Renal cortical epithelial cell (primary cell): ENCODE measurements at places on chromosomes 2 and 18. TPM values are rescaled to one million over a fixed set of nuclear protein-coding genes. Genes with fewer than 3 reads are reported as not detected.

- DNase-seq, result no peak
Measured at GRCh38 chr2:222450021-222450420, 25.7 kb downstream of the SGPP2 start.

DNA sequence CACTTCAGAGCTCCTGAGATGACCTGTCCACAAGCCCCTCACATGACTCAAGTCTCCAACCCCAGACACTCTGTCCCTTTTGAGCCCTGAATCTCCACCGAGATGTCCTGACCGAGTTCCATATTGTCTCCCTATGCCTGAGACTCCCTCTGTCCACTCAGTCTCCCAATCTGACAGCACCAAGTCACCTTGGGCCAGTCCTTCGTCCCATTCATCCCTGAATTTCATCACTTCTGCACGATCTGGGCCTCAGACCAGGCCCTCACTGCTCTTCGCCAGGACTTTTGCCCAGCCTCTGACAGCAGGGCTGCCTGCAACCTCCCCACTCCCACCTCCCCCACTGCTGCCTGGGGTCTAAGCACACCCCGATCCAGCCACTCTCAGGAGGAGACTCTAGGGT is 4.3 kb upstream of the MOCOS start:
- no peak for DNase-seq

GATA6 gene
- total RNA-seq, result 0.35 and 0.45 TPM in 2 replicates

- DNase-seq, result no peak
Measured at GRCh38 chr2:236171680-236172254, 3.6 kb upstream of the GBX2 start.

TP53I3 gene
- 54.6 and 68.2 TPM in 2 replicates for total RNA-seq

TXNDC2 gene
- not detected in 2 replicates for total RNA-seq

- DNase-seq, result no peak
Measured at GRCh38 chr2:181456660-181457120, 496 bp upstream of the ITGA4 start.

RPRM gene
- 0.30 TPM in 1 of 2 replicates, not detected in the other for total RNA-seq

ASAP2 gene
- total RNA-seq, result 59.4 and 68.6 TPM in 2 replicates

DNA sequence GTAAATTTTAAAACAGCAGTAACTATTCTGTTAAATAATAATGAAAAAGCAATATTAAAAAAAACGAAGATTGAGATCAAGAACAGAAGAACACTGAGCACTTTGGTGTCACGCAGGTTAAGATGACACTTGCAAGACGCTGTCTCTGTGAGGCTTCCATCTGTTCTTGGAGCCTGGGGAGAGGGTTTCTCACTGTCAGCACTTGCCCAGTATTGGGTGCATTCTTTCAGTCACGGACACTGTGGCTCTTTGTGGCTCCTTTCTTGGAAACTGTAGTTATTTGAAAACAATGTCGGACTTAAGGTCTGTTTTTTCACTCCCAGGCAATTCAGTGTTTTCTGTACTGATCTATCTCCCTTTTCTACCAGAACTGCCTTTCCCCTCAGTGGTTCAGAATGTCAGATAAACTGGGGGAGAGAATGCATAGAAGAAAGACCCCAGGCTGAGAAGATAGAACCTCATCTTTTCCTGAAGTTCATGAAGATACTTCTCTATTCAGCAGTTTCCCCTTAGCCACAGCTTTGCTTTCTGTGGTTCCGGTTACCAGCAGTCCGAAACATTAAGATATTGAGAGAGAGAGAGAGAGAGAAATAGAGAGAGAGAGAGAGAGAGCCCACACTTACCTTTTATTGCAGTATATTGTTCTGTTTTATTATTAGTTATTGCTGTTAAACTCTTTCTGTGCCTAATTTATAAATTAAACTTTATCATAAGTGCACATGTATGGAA is 283.3 kb downstream of the DCDC2C start:
- DNase-seq, result no peak

DNA sequence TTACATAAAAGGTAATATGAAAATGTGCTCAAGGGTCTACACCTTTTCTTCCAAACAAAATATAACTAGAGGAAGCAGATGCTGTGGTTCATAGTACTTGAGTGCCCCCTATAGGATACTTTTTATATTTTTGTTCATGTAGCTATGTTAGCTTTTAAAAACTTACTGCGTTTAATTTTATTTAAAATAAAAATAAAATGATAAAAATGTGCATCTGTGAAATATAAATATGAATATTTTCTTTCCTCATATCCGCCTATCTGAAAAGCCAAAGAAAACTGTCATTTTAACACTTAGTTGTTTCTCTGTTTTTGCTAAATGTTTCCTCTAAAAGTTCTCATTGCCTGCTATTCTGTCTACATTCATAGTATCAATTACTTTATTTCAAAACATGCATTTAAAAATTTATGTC is 9.6 kb upstream of the LRP1B start:
- peak; percentile 38 for DNase-seq

DNA sequence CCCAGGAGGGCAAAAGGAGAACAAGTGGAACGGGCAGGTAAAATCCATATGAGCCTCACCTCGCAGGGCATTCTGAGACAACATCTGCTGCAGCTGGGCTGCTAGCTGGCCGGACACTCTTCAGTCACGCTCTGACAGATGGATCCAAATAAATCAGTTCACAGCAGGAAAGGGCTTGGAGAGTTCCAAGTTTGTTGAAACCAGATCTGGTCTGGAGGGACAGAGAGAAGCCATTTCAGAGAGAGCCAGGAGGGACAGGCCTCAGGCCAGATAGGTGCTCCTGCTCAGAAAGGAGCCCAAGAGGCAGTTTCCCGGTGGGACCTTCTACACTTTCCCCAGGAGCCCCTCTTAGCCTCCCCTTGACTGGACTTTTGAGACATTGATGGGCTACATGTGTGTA is 28.2 kb upstream of the TNP1 start:
- DNase-seq, result no peak

DNA sequence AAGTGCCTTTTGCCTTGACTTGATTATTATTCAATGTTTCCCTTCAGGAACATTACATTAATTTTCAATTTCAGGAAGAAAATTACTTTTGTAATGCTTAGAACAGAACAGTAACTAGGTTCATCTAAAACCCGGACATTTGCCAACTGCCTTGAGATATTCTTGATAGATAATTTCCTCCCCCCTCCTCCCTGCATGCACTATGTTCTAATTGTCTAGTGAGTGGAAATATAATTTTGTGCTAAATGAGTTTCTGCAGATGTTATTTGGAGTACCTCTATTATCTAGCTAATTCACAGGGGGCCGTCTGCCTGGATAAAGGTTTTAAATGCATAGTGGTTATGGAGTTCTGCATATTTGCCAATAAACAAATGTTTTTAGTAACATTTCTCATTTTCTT is 200.3 kb upstream of the SLC39A10 start:
- DNase-seq, result no peak

DNA sequence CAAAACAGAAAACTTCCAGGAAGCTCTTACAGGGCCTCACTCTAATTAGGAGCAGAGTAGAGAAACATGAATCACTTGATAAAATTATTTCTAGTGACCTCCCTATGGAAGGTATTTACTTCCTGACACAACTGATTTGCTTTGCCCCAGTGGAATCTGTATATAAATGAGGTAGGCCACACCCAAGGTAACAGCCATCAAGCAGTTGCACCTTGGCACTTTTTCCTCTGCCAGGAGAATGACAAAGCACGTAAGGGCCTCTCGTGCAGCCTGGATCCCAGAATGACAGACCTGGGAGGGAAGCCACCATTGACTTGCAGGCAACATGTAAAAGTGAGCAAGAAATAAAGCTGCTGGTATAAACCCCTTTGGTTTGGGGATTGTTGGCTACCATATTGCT is 620.0 kb upstream of the SLC39A10 start:
- peak; percentile 9 for DNase-seq

- DNase-seq, result no peak
Measured at GRCh38 chr2:169348321-169349024, 13.9 kb downstream of the LRP2 start.

GCG gene
- not detected in 2 replicates for total RNA-seq

MEIS1 gene
- 1.8 and 3.1 TPM in 2 replicates for total RNA-seq

- no peak for DNase-seq
Measured at GRCh38 chr2:220513573-220514288, 886.3 kb downstream of the SLC4A3 start.

DNA sequence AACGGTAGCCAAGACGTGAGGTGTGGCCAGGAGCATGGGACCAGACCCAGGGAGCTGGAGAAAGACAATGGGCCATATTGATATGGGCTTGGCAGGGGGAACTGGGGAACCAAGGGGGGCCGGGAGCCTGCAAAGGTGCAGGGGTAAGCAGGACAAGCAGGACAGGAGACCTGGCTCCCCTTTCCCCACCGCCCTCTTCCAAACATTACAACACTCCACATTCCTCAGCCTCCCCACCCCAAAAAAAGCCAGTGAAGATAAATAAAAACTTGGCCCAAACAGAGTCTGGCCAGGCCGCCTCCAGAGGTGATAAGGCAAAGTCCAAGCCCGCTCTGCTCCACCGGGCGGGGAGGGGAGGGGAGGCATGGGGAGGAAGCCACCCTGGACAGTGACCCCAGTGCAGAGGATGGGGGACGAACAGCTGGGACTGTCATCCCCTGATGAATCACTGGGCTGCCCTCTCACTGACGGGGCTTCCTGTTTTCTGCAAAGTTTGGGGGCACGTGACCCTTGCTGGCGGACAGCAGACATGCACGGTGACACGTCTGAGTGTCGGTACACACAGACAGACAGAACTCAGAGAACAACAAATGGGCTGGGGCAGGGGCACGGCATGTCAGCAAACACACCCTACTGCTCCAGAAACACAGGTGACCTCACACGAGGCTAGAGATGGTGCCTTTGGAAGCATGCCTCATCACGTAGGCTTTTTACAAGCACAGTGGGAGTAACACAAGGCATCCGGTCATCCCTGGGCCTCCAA is 100.2 kb downstream of the TNS1 start:
- DNase-seq, result peak; percentile 79

ERMN gene
- not detected in 2 replicates for total RNA-seq

RMND5A gene
- total RNA-seq, result 43.9 and 72.5 TPM in 2 replicates

LOXHD1 gene
- total RNA-seq, result not detected in 2 replicates

STRADB gene
- 27.3 and 46.1 TPM in 2 replicates for total RNA-seq

- no peak for DNase-seq
Measured at GRCh38 chr18:40866968-40867367, 1088.1 kb upstream of the PIK3C3 start.

DNA sequence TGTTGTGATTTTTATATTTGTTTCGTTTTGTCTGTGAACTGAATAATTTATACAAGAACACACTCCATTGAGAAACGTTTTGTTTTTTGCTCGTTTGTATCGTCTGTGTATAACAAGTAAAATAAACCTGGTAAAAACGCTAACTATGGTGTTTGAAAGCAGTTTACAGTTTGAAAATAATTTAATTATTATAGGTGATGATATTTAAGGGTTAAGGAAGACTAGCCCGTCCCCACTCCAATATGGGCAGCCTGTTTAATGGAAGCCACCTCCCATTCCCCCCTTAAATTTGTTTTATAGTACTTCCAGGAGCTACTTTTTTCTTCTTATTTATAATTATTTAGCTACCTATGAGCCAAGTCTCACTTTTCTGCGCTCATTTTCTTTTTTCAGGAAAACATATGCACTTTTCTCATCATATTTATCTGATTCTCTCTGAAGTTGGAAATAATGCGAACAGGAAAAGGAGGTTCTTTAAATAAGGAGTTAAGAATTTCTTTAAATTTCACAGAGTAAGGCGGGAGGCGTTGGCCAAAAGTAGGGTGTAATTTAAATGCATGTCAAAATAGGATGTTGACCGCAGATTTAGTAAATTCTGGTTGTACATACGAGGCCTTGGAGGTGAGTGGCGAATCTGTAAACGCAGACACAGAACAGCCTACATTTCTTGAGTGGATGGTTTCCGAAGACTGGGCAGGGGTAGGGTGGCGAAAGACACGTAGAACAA is 9.8 kb downstream of the TBR1 start:
- no peak for DNase-seq

CCDC148 gene
- 4.9 and 16.0 TPM in 2 replicates for total RNA-seq

GRCh38 chr2:30894498-30895119 is 87.4 kb upstream of the CAPN13 start:
- no peak for DNase-seq

NEUROD1 gene
- not detected in 2 replicates for total RNA-seq

- DNase-seq, result no peak
Measured at GRCh38 chr2:233831011-233831721, 23.2 kb downstream of the HJURP start.

DNA sequence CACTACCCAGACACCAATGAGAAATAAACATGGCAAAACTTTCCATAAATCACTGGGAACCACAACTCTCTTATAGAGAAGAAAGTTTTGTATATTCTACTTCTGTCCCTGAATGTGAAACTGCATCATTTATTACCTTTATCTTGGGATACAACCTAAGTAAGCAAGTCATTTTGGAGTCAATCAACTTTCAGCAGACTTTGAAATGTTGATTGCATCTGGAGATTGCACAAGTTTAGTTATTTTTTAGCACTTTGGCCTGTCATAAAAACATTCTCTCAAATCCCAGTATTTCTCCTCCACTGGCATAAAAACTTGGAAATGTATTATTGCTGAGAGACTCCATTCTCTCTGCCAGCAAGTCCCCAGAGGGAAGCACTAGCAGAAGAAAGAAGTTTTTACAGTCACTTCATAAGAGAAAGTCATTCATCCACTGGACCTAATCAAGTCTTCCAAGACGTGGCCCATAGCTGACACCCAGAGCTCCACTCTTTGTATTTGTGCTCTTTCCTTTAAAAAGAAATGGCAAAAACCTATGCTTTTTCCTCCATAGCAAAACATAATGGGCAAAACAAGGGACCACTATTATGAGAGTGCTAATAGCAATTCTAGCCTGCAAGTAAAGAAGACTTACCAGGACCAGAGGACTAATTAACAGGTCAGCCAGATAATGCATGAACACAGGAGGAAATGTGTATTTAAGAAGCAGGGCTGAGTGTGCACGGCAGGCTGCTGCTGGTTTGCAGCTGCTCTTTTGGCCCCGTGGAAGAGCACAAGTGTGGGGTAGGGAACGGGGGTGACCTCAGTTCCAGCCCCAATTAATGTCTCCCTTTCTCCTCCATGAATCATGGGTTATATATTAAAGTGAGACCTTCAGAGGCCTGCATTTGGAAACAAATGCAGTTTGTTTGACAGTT is 171.5 kb downstream of the INO80D start:
- DNase-seq, result peak; percentile 44

DNA sequence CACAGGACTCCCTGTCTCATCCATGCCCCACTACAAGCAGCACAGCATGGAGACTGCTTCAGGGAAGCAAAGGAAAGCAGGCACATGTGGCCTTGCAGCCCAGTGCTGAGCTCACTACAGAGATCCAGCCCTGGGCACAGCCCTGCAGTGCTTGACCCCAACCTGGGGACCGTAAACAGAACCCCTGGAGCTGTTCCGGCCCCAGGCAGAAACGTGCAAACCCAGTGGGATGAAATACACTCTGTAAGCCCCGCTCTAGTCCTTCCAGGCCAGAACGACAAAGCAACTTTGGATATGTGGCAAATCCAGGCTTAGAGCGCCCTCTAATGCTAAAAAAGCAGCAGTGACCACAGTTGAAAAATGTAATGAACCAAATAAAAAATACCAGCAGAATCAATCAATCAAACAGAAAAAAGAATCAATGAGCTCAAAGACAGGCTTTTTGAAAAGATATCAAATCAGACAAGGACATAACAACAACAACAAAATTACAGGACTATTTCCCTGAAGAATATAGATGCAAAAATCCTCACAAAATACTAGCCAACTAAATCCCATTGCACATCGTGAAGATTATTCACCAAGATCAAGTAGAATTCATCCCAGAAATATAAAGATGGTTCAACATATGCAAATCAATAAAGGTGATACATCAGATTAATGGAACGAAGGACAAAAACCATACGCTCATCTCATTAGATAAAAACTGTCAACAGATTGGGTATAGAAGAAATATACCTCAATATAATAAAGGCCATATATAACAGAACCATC is 45.6 kb downstream of the ZNF519 start:
- DNase-seq, result peak; percentile 22
